Right kidney (tissue), 9 donors: ENCODE measurements at places on chromosomes 1 and 21.

- DNase-seq = no peak
These were observed 46.9 kb downstream of the DOP1B start for GRCh38 chr21:36203603-36203889.

DNA sequence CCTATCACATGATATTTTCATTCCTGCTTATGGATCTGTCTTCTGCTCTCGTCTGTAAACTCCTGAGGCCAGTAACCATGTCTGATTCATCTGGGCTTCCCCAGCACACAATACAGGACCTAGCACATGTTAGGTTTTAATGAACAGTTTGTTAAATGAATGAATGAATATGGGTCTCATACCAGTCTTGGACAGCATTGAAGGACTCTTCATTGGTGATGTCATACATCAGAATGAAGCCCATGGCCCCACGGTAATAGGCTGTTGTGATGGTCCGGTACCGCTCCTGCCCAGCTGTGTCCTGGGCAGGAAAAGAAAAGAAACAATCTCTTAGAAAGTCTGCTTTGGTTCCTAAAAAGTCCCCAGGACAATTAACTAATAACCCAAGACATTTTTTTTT lies 53.4 kb downstream of the RAB3B start:
- no peak for DNase-seq

- peak; percentile 75 for DNase-seq
These were observed at the start of gene RIPK4 for GRCh38 chr21:41766883-41767605. RIPK4 (minus strand) TSS chr21:41767052; CDS start chr21:41767041, 11 bp downstream.

GRCh38 chr1:223714849-223715603 lies 2.7 kb downstream of the CAPN2 start:
- DNase-seq = no peak
